ENCODE measurements at places on chromosomes 3 and 15. TPM values are rescaled to one million over a fixed set of nuclear protein-coding genes. Genes with fewer than 3 reads are reported as not detected.

- DNase-seq: no peak
These were observed 540 bp upstream of the PPP1R2 start for GRCh38 chr3:195543500-195544229.

GRCh38 chr15:76426941-76427340, 90.4 kb downstream of the ISL2 start:
- no peak for DNase-seq

C2CD4B gene
- 1.5 TPM for total RNA-seq

DNA sequence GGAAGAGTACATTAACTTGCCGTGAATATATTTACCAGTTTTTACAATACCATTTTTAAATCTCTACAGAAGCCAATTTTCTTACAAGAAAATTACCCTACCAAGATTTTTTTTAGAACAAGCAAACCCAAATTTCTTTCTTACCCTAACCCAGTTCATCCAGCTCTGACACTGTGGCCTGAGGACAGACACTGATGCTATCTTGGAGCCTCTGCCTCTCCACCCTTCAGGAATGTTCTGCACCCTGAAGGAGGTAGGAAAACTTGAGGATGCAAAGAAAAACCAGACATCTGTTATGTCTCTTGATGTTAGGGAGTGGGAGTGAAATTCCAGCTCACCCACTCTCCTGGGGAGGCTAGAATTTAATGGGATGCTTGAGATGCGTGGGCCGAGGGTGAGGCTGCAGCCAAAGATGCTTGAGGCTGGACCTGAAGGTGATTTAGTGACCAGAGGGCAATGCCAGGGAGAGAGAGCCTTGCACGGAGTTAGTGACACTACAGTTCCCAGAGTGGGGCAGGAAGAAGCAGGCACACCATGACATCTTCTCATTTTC, 69.9 kb downstream of the LIPC start:
- no peak for DNase-seq

GRCh38 chr15:42716626-42717025, 20.3 kb downstream of the CDAN1 start:
- DNase-seq: no peak

GRCh38 chr15:52161406-52161966, 29.7 kb downstream of the GNB5 start:
- DNase-seq: no peak

- no peak for DNase-seq
These were observed 100.9 kb upstream of the ROPN1 start for GRCh38 chr3:124092811-124093210.

- DNase-seq: no peak
These were observed 10.6 kb downstream of the TRH start for GRCh38 chr3:129985113-129985512.

All from activated CD4-positive, alpha-beta memory T cell treated with anti-CD3 and anti-CD28 coated beads for 36 hours (primary cell).